ENCODE measurements at places on chromosomes 3 and 15.
A peak's percentile ranks its signal among the peaks of the same experiment; 100 is the strongest.

GRCh38 chr3:152126260-152126659, 142.5 kb upstream of the MBNL1 start:
- DNase-seq: no peak

- no peak for DNase-seq
Measured at GRCh38 chr15:31367021-31367729, 40.5 kb downstream of the KLF13 start.

GRCh38 chr3:11450015-11450414, 177.8 kb downstream of the ATG7 start:
- DNase-seq: no peak

DNA sequence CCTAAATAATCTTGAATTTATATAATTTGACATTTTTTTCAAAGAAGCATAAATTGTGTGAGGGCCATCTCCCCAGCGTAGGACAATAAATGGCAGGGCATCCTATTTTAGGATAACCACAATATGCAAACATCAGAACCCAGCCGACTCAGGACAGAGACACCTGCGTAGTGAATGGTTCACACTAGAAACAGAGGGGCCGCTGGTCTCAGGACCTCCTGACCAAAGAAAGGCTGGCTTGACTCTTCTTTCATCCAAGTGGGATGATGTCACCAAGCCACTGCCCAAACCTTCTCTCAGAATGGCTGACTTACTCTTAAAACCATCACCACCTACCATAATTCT, 162.1 kb downstream of the FOXP1 start:
- DNase-seq: no peak

- peak; percentile 23 for DNase-seq
Measured at GRCh38 chr3:76724706-76725105, 315.2 kb upstream of the ROBO2 start.

- DNase-seq: no peak
Measured at GRCh38 chr15:44308415-44308814, 19.9 kb downstream of the GOLM2 start.

GRCh38 chr3:130901463-130902204, 7.8 kb downstream of the ATP2C1 start:
- no peak for DNase-seq

GRCh38 chr3:10602769-10603768, 97.7 kb upstream of the ATP2B2 start:
- no peak for DNase-seq

- DNase-seq: peak; percentile 48
Measured at GRCh38 chr3:172522871-172523818, at the start of gene TNFSF10. TSS of gene TNFSF10 (minus strand) at chr3:172523430. CDS start at chr3:172523384, 46 bp downstream.

- DNase-seq: no peak
Measured at GRCh38 chr15:38668898-38669391, 104.3 kb upstream of the RASGRP1 start.

GRCh38 chr3:23071758-23072157, 131.4 kb upstream of the UBE2E2 start:
- DNase-seq: peak; percentile 39

DNA sequence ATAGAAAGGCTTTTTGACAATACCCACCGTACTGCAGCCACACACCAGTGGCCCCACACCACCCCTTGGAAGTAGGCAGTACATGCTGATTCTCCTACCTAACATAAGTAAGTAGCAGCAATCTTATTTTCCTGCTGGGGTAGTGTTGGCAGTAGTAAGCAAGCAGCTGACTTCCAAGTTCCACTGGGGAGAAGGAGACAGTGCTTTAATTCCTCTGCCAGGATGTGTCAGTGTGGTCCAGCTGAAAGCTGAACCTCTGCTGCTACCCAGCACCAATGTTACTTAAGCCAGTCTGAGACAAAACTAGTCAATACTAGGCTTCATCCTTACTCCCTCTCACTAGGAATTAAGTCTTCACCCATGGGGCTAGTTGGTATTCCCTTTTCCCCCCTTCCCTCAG, 74.7 kb downstream of the DZIP3 start:
- DNase-seq: no peak

DNA sequence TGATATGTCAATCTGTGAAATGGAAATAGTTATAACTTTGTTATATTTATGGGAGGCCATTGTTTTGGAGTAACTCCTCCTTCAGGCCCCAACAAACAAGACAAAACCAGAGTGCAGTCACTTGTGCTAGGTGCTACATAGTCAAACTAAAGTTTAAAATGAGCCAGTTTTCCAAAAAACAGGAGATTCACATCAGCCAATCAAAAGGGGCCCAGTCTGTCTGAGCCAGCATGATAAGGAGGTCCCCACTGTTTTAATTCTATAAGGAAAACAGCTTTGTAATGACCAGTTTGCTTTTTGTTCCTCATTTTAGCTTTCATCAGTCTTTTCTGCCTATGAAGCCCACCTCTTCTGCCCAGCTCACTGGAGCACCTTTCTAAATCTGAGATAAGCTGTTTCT, 94.7 kb upstream of the SLC7A14 start:
- DNase-seq: no peak

GRCh38 chr3:125310623-125311081, 64.5 kb downstream of the ZNF148 start:
- DNase-seq: no peak

Measured in femur (tissue), 1 donor.